ENCODE measurements at places on chromosomes 5 and 9. TPM values are rescaled to one million over a fixed set of nuclear protein-coding genes. Genes with fewer than 3 reads are reported as not detected.
A peak's percentile ranks its signal among the peaks of the same experiment; 100 is the strongest.

DNA sequence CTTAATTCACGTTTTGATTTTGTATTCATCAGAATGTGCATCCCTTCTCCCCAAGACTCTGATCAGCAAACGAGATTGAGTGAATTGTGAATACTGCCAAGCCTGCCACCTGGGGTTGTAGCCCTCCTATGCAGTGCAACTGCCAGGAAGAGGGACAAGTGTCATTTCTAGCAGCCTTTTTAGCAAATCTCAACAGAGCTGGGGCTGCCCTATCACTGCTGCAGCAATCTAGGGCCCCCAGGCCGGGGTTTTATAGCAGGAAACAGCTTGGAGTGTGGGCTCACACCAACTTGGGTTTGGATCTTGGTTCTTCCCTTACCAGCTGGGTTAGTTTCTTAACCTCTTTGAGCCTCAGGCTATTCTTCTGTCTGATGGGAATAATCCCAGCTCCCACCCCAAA lies 4.0 kb downstream of the CSF1R start:
- H3K4me1 ChIP-seq: peaks cover 5% of the 10 kb centered on the region
- H3K27ac ChIP-seq: peak overlapping the region; percentile 45
- H3K4me3 ChIP-seq: no peak overlapping the region
- H3K36me3 ChIP-seq: no peaks in the 10 kb centered on the region

DNA sequence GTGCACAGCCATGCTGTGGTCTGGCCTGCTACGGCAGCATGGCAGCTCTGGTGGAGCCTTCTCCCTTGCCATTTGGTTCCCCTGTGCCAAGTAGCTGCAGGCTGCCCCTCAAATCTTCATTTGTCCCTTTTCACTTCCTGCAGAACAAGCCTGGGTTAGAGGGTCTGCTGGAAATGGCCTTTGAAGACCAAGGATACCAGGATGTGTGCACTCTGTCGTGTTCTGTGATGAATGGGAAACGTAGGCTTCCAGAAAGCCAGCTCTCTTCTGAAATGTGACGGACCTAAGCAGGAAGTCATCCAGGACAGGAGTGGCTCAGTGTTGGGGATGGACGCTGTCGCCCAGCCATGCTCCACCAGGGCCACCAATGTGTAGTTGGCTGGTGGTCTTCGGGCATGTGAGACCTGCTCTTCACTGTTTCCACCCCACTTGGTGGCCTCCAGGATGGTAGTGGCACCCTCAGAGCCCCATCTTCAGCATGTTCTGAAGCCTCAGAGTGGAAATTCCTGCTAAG lies 3.4 kb upstream of the POMT1 start:
- DNase-seq: no peak
- H3K36me3 ChIP-seq: peaks cover 60% of the 10 kb centered on the region
- peaks cover 9% of the 10 kb centered on the region for H3K27me3 ChIP-seq
- no peak overlapping the region for H3K27ac ChIP-seq
- H3K4me1 ChIP-seq: peaks cover 47% of the 10 kb centered on the region

GRCh38 chr5:147804334-147804733 lies 21.8 kb upstream of the JAKMIP2 start:
- peaks cover 13% of the 10 kb centered on the region for H3K4me1 ChIP-seq
- no peaks in the 10 kb centered on the region for H3K36me3 ChIP-seq
- peak; percentile 12 for DNase-seq
- H3K27me3 ChIP-seq: no peaks in the 10 kb centered on the region

DNA sequence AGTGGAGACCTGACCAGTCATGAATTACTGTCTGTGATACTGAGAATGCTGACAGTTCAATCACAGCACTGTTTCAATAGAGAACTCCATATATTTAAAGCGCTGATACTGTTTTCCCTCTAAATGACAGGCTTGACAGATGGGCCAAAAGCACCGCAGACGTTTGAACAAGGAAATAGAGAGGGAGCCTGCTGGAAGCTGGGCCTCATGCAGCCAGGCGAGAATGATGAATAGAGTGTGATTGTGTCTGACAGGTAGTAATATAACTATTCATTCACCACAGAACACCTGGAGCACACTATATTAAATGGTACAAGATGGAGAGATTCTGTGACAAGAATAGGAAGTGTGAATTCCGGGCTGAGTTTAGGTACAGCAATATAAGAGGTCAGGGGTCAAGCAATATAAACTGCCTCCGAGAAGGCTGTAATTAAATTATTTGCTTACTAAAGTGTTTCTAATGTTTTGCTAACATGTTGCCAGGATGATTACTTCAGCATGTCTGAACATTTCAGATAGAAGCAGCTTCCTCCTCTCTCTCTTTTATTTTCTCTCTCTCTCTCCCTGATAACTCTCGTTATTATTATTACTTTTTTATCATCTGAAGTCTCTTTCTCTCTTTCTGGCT lies 297.7 kb downstream of the CSNK1G3 start:
- H3K27me3 ChIP-seq: no peaks in the 10 kb centered on the region
- H3K4me3 ChIP-seq: no peak overlapping the region
- H3K27ac ChIP-seq: no peak overlapping the region
- no peaks in the 10 kb centered on the region for H3K4me1 ChIP-seq
- no peak for DNase-seq

- H3K4me1 ChIP-seq: peaks cover 23% of the 10 kb centered on the region
- H3K27ac ChIP-seq: no peak overlapping the region
- DNase-seq: no peak
- H3K27me3 ChIP-seq: peaks cover 54% of the 10 kb centered on the region
- peak overlapping the region; percentile 43 for H3K4me3 ChIP-seq
Observed at GRCh38 chr9:124769549-124770358, 1.4 kb downstream of the NR6A1 start.

- no peak for DNase-seq
- no peak overlapping the region for H3K4me3 ChIP-seq
- no peaks in the 10 kb centered on the region for H3K4me1 ChIP-seq
- H3K27ac ChIP-seq: no peak overlapping the region
Observed at GRCh38 chr5:93161661-93162654, 419.1 kb downstream of the NR2F1-AS1 start.

DNA sequence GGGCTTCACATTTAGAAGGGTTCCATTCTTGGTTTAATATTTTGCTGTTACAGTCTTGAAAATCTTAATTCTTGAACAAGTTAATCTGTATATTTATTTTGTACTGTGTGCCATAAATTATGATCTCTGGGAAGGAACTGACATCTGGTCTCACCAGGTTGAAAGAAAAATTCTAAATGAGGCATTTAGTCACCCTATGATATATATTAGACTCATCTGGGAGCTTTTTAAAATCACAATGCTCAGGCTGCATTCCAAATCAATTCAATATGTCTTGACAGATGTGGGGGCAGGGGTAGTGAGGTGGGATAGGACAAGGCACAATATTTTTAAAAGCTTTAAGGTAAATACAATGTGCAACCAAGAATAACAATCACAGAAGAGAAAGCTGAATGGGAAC lies 569.2 kb downstream of the PRR16 start:
- no peak overlapping the region for H3K4me3 ChIP-seq
- no peak for DNase-seq
- H3K36me3 ChIP-seq: no peaks in the 10 kb centered on the region
- no peaks in the 10 kb centered on the region for H3K27me3 ChIP-seq
- no peaks in the 10 kb centered on the region for H3K4me1 ChIP-seq
- H3K27ac ChIP-seq: no peak overlapping the region

GRCh38 chr5:38541174-38541725 lies 15.2 kb downstream of the LIFR start:
- no peak overlapping the region for H3K4me3 ChIP-seq
- no peak overlapping the region for H3K27ac ChIP-seq
- no peaks in the 10 kb centered on the region for H3K27me3 ChIP-seq
- no peak for DNase-seq
- no peaks in the 10 kb centered on the region for H3K36me3 ChIP-seq

GRCh38 chr5:75837258-75837841 lies 120.1 kb upstream of the POC5 start:
- H3K36me3 ChIP-seq: no peaks in the 10 kb centered on the region
- no peak overlapping the region for H3K4me3 ChIP-seq
- H3K27ac ChIP-seq: no peak overlapping the region
- DNase-seq: no peak
- H3K27me3 ChIP-seq: no peaks in the 10 kb centered on the region

GRCh38 chr9:118017607-118018122 lies 313.5 kb downstream of the TLR4 start:
- H3K27ac ChIP-seq: no peak overlapping the region
- H3K4me1 ChIP-seq: no peaks in the 10 kb centered on the region
- no peaks in the 10 kb centered on the region for H3K27me3 ChIP-seq
- no peak for DNase-seq

GRCh38 chr9:134356496-134357470 lies 30.5 kb downstream of the RXRA start:
- H3K4me1 ChIP-seq: peaks cover 14% of the 10 kb centered on the region
- no peaks in the 10 kb centered on the region for H3K36me3 ChIP-seq
- no peak overlapping the region for H3K4me3 ChIP-seq
- no peak overlapping the region for H3K27ac ChIP-seq
- no peaks in the 10 kb centered on the region for H3K27me3 ChIP-seq
- DNase-seq: no peak

DNA sequence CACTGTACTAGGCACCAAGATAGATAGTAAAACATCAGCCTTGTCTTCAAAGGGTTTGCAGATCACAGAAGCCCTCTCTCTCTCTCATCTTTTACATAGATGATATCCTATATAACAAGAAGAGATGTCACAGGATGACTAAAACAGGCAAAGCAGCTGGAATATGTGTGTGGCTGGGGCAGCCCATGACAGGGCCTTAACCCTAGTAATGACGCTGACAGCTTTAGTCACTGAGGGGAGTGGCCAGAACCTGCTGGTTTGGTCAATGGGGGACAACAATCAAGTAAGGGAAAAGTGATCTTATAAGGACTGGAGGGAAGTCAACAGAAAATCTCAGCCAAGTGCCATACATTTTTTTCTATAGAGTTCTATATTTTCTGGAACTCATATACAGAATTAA lies 41.9 kb upstream of the RIC1 start:
- no peak for DNase-seq
- H3K27me3 ChIP-seq: no peaks in the 10 kb centered on the region
- H3K36me3 ChIP-seq: no peaks in the 10 kb centered on the region
- no peak overlapping the region for H3K4me3 ChIP-seq

- DNase-seq: no peak
- no peak overlapping the region for H3K27ac ChIP-seq
- H3K27me3 ChIP-seq: no peaks in the 10 kb centered on the region
- no peaks in the 10 kb centered on the region for H3K4me1 ChIP-seq
Observed at GRCh38 chr5:142046191-142046590, 33.4 kb upstream of the GNPDA1 start.

GRCh38 chr5:178667101-178667500 lies 40.3 kb upstream of the CLK4 start:
- no peaks in the 10 kb centered on the region for H3K4me1 ChIP-seq
- H3K27me3 ChIP-seq: no peaks in the 10 kb centered on the region
- no peak overlapping the region for H3K27ac ChIP-seq
- H3K36me3 ChIP-seq: no peaks in the 10 kb centered on the region
- no peak for DNase-seq

GRCh38 chr9:97938081-97938644 lies at the start of gene HEMGN:
HEMGN (minus strand) TSS chr9:97938172; CDS start chr9:97938136, 36 bp downstream.
- H3K4me1 ChIP-seq: peaks cover 26% of the 10 kb centered on the region
- H3K4me3 ChIP-seq: peak within 1 kb of the TSS; percentile 15
- H3K36me3 ChIP-seq: no peaks in the 10 kb centered on the region
- H3K27me3 ChIP-seq: no peaks in the 10 kb centered on the region

GRCh38 chr5:135248801-135249231 lies 150.2 kb downstream of the MACROH2A1 start:
- no peak overlapping the region for H3K4me3 ChIP-seq
- no peaks in the 10 kb centered on the region for H3K27me3 ChIP-seq

DNA sequence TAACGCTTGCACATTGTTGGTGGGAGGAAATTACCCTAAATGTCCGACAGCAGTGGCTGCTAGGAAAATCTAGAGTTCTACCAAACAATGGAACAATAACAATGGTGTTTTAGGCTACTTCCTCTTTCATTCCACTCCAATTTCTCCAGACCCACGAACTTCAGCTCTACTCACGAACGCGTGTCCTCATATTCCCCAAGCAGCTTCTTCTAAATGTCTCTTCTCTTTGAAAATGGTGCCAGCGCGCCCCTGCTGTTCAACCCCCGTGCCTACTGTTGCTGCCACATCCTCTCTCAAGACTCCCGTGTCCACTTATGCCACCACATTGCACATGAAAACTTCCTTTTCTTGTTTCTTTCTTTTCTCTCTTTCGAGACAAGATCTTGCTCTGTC lies 25.6 kb downstream of the OR2V2 start:
- H3K4me1 ChIP-seq: no peaks in the 10 kb centered on the region
- no peak overlapping the region for H3K4me3 ChIP-seq
- peaks cover 44% of the 10 kb centered on the region for H3K27me3 ChIP-seq
- H3K27ac ChIP-seq: no peak overlapping the region
- no peak for DNase-seq

GRCh38 chr9:116237456-116237855 lies 83.9 kb downstream of the PAPPA start:
- H3K36me3 ChIP-seq: no peaks in the 10 kb centered on the region
- no peak overlapping the region for H3K4me3 ChIP-seq
- no peaks in the 10 kb centered on the region for H3K4me1 ChIP-seq
- no peak for DNase-seq

DNA sequence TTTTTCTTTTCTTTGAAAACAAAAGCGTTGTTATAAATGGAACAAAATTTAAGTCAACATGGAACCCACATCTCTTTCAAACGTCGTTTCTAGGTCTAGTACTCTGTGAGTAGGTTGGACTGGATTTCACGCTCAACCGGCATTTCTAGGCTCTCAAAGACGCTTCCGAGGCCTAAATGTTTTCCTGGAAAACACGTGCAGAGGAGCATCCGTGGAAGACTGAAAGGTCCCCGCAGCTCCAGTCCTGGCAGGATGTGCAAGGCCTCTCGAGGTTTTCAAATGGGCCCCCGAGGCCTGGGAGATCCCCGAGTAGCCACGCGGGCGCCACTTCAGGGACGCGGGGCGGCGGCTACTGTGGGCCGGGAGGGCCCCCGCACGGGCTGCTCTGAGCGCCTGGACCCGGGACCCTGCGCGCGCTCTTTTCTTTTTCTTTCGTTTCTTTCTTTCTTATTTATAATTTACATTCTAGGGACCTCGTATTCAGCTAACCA lies 4.2 kb upstream of the IRX2 start:
- DNase-seq: no peak
- no peak overlapping the region for H3K4me3 ChIP-seq
- peaks cover 88% of the 10 kb centered on the region for H3K27me3 ChIP-seq

GRCh38 chr9:31236344-31236743 lies 1148.1 kb upstream of the ACO1 start:
- H3K27me3 ChIP-seq: no peaks in the 10 kb centered on the region
- H3K4me3 ChIP-seq: no peak overlapping the region
- H3K27ac ChIP-seq: no peak overlapping the region
- no peaks in the 10 kb centered on the region for H3K36me3 ChIP-seq
- no peak for DNase-seq

MRPS27 gene
- polyA plus RNA-seq: 27.9 TPM

IL11RA gene
- polyA plus RNA-seq: 52.8 TPM

FOXI1 gene
- 1.3 TPM for polyA plus RNA-seq

F2R gene
- 6.7 TPM for polyA plus RNA-seq

PCDHA11 gene
- under 0.01 TPM for polyA plus RNA-seq

ZCCHC10 gene
- 38.6 TPM for polyA plus RNA-seq
